Gastroesophageal sphincter (tissue), 4 donors: ENCODE measurements at places on chromosomes 16 and 17.

DNA sequence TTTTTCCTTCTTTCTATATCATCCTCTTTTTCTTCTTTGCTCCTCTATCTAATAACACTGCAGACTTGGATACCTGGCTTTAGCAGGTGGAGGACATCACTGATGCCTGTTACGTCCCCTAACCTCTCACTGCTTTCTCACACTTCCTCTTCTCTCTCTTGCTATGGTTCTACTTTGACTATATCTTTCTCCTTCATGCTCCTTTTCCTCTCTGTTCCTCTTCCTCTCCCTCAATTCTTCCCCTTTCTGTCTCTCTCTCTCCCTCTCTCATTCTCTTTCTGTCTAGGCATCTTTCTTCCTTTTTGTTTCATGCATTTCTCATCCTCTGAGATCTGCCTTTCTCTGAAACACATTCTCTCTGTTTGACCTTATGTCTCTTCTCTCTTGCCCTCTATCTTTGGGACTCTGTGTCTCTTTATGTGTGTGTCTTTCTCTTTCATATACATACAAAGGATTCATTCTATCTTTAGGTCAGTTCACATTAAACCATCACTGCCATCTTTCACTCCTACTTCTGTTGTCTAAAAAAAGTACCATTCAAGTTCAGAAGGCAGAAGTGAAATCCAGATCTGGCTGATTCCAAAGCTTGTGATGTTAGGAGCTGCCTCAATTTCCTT, 353.7 kb downstream of the SHISA9 start:
- ATAC-seq = no peak

GRCh38 chr17:46851029-46851741, at the start of gene WNT9B:
Gene WNT9B, plus strand, starts transcription at chr17:46851583. Its CDS starts 56 bp downstream, at chr17:46851639.
- no peak for ATAC-seq

DNA sequence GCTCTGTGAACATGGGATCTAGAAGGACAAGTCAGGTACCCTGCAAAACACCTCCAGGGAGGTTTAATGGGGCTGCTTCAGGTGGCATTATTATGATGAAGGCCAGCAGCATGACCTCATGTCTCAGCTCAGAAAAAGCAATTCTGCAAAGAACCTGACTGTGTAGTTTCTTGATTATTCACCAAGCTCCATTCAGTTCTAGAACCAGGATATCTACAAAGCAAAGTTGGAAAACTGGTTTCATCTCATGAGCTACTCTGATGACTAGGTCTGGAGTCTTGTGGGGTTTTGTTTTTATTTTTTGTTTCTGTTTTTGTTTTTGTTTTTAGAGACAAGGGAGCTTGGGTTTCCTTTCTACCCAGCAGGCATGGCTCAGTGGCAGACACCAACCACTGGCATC, 19.0 kb upstream of the LRRC37A3 start:
- no peak for ATAC-seq

DNA sequence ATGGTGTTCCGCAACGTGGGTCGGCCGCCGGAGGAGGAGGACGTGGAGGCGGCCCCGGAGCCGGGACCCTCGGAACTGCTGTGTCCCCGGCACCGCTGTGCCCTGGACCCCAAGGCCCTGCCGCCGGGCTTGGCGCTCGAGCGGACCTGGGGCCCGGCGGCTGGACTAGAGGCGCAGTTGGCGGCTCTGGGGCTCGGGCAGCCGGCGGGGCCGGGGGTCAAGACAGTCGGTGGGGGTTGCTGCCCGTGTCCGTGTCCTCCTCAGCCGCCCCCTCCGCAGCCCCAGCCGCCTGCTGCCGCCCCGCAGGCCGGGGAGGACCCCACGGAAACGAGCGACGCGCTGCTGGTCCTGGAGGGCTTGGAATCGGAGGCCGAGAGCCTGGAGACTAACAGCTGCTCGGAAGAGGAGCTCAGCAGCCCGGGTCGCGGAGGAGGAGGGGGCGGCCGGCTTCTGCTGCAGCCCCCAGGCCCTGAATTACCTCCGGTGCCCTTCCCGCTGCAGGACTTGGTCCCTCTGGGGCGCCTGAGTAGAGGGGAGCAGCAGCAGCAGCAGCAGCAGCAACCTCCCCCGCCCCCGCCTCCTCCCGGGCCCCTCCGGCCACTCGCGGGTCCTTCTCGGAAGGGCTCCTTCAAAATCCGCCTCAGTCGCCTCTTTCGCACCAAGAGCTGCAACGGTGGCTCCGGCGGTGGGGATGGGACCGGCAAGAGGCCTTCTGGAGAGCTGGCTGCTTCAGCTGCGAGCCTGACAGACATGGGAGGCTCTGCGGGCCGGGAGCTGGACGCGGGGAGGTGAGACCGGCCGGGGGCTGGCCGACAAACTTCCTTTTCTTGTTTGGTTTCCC, 821 bp downstream of the SOCS7 start:
- ATAC-seq = peak; percentile 10

GRCh38 chr17:71975331-71975801, 145.5 kb upstream of the SOX9 start:
- peak; percentile 75 for ATAC-seq

GRCh38 chr16:66274335-66275110, 92.0 kb upstream of the CDH5 start:
- ATAC-seq = no peak

DNA sequence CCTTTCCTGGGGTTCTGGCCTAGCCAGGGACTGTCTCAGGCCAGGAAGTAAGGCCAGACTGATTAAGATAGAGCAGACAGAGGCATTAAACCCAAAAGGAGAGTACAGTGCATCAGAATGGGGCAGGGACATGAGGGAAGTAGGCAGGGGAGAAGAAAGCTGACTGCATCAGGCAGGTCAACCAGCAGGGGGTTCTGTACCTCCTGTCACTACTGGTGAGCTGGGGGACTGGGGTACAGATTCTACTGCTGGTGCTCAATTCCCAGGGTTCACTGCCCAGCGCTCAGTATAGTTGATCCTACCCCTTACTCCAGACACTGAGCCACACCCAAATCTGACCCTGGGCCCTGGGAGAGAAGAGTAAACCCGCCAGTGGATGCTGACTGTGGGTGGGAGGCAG, 12.9 kb upstream of the MTMR4 start:
- ATAC-seq = no peak

DNA sequence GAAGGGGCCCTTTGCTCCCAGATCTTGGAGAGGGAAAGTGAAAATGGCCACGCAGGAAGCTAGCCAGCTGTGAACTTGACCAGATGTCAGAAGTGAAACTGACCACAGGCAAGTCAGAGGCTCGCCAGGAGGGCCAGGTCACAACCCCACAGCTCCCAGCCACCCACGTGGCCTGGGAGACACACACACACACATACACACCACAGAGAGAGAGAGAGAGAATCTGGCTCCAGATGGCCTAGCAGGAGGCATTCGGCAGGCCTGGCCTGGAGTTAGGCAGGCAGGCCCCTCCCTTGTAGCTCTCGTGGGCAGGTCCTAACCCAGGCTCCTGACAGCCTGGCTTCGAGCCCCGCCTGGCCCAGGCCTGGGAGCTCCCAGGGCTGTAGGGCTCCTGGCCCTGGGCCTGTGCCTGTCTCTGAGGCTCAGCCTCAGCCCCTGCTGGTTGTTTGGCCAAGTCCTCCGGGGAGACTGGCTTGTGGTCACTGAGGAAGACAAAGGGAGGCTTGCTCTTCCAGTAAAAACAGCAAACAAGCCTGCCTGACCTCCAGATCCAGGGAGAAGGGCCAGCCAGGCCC, 20.2 kb downstream of the NGFR start:
- ATAC-seq = peak; percentile 99

DNA sequence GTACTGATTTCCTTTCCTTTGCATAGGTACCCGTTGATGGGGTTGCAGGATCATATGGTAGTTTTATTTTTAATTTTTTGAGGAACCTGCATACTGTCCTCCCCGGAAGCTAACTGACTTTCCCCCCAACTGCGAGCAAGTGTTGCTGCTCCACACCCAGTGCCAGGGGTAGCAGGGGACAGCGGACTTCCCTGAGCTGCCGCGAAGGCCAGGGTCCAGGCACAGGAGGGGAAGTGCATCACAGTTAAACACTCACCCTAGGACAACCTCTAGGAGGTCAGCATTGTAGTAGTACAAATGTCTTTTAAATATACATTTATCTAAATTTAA, 201.7 kb downstream of the NPIPB11 start:
- ATAC-seq = no peak

DNA sequence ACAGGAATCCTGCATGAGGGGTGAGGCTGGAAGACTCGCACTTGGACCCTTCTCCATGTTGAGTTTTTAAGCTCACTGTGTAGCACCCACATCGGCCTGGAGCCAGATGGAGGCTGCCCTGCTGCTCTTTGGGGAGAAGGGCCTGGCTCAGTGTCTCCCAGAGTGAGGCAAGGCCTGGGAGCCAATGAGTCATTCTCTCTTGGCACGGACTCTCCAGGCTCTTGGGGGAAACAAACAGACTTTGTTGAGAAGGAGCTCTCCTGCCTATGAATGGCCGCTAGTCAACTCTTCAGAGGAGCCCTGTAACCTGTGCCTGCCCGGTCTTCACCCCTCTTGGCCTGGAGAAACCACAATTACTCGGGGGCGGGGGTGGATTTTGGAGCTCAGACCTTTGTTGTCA, 50.8 kb upstream of the MAF start:
- ATAC-seq = peak; percentile 80

GRCh38 chr17:77842528-77843147, 115.9 kb upstream of the TNRC6C start:
- ATAC-seq = no peak

DNA sequence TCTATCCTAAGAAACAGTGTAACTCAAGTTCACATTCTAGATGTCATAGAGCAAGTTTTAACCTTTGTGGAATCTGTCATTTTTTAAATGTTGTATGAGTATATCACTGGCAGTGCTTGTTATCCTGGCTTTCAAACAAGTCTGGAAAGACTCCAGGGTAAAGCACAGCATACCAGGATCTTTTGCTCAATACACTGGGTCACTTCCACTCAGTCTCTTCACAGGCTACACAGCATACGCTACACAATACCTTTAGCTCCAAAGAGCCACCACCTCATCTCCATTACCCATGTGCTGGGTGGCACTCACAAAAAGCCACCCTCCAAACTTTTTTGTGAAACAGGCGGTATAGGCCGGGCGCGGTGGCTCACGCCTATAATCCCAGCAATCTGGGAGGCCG, 69.5 kb downstream of the PARN start:
- ATAC-seq = no peak

DNA sequence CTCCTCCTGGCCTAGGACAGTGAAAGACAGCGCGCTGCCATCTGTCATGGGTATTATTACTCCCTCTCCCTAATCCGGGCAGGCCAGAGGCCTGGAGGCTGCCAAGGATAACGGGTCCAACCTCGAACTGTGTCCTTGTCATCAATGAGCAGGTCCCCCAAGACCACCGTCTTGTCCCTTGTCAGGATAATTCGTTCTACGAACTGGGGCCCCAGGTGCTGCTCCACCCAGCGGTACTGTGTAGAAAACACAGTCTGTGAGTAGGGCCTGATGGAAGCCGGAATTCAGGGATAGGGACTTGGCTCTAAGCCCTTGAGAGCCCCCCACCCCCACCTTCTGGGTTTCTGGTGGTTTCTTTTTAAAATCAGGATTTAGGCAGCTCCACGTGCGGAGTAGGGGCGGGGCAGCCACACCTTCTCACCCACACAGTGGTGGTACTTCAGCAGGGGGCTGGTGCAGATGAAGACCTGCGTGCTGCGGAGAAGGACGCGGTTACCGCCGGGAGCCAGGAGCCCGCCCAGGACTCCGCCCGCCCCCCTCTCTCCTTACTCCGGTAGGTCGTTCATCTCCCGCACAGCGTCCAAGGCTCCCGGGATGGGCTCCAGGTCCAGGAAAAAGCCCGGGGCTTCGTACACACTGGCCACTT, 787 bp downstream of the NT5C start:
- peak; percentile 51 for ATAC-seq

DNA sequence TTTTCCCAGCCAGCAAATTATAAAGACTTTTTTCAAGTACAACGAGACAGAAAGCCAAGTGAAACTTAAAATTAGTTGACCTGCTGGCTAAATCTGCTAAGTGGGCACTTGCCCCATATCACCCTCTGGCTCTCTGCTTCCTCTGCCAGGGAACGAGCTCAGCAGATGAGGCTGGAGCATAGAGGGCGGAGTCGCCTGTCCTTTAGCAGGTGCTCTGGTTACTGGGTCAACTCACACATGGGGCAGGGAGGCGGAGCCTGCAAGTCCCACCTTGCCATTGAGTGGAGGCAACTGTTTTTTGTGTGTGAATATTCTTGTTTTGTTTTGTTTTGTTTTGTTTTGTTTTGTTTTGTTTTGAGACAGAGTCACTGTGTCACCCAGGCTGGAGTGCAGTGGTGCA, 62.5 kb downstream of the EMP2 start:
- ATAC-seq = no peak

GRCh38 chr17:82416771-82417170, 1.4 kb upstream of the HEXD start:
- no peak for ATAC-seq

DNA sequence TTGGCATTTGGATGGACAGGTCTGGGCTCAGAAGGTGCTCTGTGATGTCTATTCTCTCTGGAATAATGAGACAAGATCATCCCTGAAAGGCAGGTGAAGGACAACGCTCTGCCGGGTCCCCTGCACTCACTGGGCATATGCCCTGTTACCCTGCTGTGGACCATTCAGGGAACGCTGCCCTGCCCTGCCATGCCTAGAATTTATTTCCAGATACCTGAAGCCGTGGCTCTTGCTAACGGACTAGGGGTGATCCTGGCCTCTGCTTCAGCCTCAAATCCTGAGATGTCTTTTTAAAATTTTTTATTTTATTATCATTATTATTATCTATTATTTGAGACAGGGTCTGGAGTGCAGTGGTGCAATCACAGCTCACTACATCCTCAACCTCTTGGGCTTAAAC, 3.9 kb downstream of the SLC5A11 start:
- no peak for ATAC-seq

- ATAC-seq = no peak
These were observed 740 bp downstream of the NFATC2IP start for GRCh38 chr16:28951410-28951943.

DNA sequence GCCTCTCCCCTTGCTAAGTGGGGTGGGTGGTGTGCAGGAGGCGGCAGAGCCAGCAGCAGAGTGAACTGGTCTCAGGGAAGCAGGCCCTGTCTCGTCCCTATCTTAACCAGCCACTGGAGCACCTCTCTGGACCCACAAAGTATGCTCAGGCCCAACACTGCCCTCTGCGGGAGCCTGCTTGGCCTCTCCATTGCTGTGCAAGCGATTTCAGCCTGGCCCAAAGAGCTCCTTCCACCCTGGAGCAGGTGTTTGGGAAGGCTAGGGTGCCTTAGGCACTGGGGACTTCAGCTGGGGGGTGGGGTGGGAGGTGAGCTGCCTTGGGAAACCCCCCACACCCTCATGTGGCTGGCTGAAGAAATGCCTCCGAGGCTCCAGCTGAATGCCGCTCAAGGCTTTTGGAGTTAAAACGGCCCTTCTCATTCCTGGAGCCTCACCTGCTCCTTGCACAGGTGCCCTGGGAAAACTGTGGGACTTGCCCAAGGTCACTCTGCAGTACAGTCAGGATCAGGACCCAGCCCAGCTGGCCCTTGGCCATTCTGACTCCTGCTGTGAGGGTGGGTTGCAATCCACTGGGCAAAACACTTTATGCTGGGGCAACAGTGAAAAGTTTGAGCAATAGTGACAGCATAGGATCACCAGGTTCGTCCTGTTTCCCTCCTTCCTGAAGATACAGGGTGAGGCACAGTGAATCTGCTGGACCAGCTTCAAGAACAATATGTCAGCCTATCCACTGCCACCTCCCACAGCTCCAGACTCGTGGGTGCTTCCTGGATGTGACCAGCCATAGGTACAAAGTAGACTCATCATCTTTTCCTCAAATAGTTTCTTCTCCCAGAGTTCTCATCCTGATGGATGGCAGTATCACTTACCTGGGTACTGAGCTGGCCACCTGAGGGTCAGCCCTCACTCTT, 5.9 kb upstream of the UBE2O start:
- no peak for ATAC-seq
